WTC11 (cell line): ENCODE measurements at places on chromosomes 1 and 21. TPM values are rescaled to one million over a fixed set of nuclear protein-coding genes. Genes with fewer than 3 reads are reported as not detected.
A peak's percentile ranks its signal among the peaks of the same experiment; 100 is the strongest.

Gene COL9A2
- 4.2 to 5.5 TPM (median 4.7 TPM) in 3 replicates for total RNA-seq

Gene ZNF695
- total RNA-seq: 29.4 to 32.6 TPM (median 29.4 TPM) in 3 replicates

Gene IVL
- not detected in 3 replicates for total RNA-seq

Gene UBL4B
- 0.11 TPM in 1 of 3 replicates, not detected in the others for total RNA-seq

Gene AIM2
- total RNA-seq: 1.1 to 1.6 TPM (median 1.4 TPM) in 3 replicates

Gene TIE1
- 2.5 to 3.7 TPM (median 2.6 TPM) in 3 replicates for total RNA-seq

DNA sequence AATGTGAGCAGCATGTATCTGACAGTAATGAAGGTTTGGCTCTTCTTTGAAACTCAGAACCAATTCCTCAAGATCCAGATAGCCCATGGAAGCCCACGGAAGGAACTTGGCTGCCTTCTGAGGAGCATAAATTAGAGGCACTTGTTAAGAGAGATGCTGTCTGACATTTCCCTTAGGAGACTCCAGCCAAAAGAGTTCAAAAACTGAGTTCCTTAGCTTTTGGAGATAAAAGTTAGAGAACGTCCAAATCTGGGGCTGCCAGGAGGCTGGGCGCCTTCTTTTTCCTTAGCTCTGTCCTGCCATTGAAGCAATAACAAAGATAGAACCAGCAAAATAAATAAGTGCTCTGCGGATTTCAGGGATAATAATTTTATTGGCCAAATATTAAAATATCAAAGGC is 439.6 kb upstream of the USP24 start:
- no peaks in the 10 kb centered on the region for H3K27me3 ChIP-seq
- no peaks in the 10 kb centered on the region for H3K36me3 ChIP-seq
- H3K4me3 ChIP-seq: no peak overlapping the region
- H3K4me1 ChIP-seq: peaks cover 36% of the 10 kb centered on the region
- H3K27ac ChIP-seq: no peak overlapping the region

DNA sequence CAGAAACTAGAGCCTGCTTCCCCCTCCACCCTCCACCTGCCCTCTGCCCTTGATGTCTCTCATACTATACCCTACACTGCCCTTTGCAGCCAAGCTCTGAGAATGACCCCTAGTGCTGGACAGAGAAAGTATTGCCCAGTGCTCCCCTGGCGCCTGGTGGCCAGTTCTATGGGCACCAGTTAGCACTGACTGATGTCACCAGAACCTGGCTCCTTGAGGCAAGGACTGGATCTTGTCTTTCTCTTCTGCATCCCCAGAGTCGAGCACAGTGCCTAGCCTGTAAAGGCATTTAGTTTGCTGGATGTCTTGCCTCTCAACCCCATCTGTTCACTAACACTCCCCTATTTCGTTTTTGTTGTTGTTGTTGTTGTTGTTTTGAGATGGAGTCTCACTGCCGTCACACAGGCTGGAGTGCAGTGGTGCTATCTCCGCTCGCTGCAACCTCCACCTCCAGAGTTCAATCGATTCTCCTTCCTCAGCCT is 5.9 kb downstream of the PHLDA3 start:
- peaks cover 26% of the 10 kb centered on the region for H3K4me1 ChIP-seq
- peaks cover 4% of the 10 kb centered on the region; the same call in 1 of the 2 replicates for H3K27me3 ChIP-seq
- peaks cover 23% of the 10 kb centered on the region for H3K36me3 ChIP-seq
- H3K4me3 ChIP-seq: no peak overlapping the region
- 0 out of 2 replicates have a peak overlapping the region, but pooled peaks have one; percentile 5 for H3K27ac ChIP-seq
- no peak for DNase-seq

DNA sequence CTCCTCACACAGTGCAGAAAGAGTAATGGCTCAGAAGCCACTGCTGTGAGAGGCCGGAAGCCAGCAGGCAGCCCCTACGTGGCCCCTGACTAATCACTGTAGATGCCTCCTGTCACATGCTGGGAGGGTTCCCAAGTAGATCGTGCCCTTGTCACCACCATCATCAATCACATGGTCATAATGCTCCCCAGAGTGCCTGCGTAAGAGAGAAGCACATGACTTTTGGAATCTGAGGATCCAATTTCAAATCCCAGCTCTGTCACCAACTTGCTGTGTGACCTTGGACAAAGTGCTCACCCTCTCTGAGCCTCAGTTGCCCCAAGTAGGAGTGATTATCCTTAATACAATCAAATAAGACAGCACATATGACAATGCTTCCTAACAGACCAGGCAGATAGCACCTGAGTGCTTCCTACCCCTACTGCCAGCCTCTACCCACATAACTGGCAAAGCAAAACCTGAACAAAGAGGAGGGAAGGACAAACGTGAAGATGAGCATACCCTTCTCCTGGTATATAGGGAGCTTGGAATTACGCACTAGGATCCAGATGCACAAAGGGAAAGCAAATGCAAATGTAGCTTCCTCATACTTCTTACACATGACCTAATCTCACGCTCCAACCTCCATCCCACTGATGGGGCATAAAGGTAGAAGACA is 65.7 kb downstream of the SDC3 start:
- no peak overlapping the region for H3K4me3 ChIP-seq
- peaks cover 8% of the 10 kb centered on the region for H3K27me3 ChIP-seq
- peaks cover 53% of the 10 kb centered on the region for H3K4me1 ChIP-seq
- no peak for DNase-seq
- H3K27ac ChIP-seq: no peak overlapping the region

GRCh38 chr1:54842963-54843362 is 41.8 kb upstream of the TTC22 start:
- H3K36me3 ChIP-seq: no peaks in the 10 kb centered on the region
- no peak for DNase-seq
- no peak overlapping the region for H3K4me3 ChIP-seq
- no peak overlapping the region for H3K27ac ChIP-seq
- no peaks in the 10 kb centered on the region for H3K4me1 ChIP-seq

DNA sequence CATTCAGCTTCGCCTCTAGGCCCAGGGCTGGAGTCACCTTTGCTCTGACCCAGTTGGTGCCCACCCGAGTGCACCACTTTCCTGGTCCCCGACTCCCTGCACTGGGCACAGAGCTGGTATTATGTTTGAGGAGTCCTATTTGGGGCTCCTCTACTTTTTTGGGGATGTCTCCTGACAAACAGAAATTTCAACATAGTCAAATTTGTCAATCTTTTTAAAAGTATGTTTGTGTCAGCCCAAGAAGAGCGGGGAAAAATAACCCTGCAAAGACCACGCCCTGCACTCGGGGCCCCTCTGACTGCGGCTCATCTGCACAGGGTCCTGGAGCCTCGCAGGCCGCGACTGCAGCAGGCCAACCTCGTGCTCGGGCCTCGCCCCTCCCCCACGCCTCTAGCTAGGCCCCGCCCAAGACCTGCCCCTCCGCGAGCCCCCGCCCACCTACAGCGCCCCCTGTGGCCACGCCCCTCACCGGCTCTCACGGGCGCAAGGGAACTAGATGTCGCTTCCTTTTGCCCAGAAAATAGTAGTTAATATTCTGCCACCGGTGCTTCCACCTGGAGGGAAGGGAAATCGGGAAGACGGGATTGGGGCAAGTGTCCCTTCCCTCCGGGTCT is 11.4 kb downstream of the FAM229A start:
- peak; percentile 84 for DNase-seq
- peaks cover 62% of the 10 kb centered on the region for H3K27me3 ChIP-seq
- peak overlapping the region; percentile 80 for H3K4me3 ChIP-seq
- peaks cover 18% of the 10 kb centered on the region for H3K4me1 ChIP-seq
- peaks cover 11% of the 10 kb centered on the region for H3K36me3 ChIP-seq
- peak overlapping the region; percentile 84; the same call in 1 of the 2 replicates for H3K27ac ChIP-seq

- no peak for DNase-seq
- H3K27ac ChIP-seq: no peak overlapping the region
- peaks cover 20% of the 10 kb centered on the region for H3K27me3 ChIP-seq
- H3K36me3 ChIP-seq: peaks cover 11% of the 10 kb centered on the region
Measured at GRCh38 chr1:14292520-14292919, 306.0 kb upstream of the KAZN start.

GRCh38 chr1:99171184-99171813 is 93.0 kb upstream of the PLPPR4 start:
- H3K4me3 ChIP-seq: no peak overlapping the region
- DNase-seq: no peak

GRCh38 chr21:25558123-25558522 is 49.2 kb downstream of the MRPL39 start:
- no peak overlapping the region for H3K4me3 ChIP-seq
- H3K36me3 ChIP-seq: no peaks in the 10 kb centered on the region
- H3K4me1 ChIP-seq: peaks cover 4% of the 10 kb centered on the region
- no peak overlapping the region for H3K27ac ChIP-seq
- peaks cover 28% of the 10 kb centered on the region for H3K27me3 ChIP-seq
- DNase-seq: no peak
